ENCODE measurements at places on chromosomes 1 and 21. TPM values are rescaled to one million over a fixed set of nuclear protein-coding genes. Genes with fewer than 3 reads are reported as not detected.

DNA sequence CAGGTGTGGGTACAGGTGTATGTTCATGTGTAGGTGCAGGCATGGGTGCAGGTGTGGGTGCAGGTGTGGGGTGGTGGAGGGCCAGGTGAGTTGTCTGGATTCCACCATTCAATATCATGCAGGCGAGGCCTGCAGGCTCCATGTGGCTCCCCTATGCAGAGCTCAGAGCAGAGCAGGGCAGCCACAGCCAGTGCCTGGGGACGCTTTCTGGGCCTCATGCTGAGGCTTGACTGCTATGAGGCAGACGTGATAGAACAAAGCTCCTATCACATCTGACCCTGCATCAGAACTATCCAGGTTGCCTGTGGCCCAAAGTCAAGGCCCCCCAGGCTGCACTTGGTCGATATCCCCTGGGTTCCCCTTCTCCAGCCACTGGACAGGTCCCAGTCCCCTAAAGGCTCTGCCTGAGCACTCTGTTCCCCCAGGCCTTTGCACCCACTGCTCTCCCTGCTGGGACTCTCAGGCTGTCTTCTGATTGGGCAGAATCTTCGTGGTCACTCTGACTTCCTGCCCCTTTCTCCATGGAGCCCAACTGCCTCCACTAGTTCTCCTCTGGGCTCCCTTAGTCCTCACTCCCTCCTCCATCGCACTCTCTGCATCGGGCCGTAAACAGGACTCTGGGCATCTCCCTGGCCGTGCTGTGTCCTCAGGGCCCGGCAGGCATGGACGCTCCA, 78.6 kb upstream of the ACTL8 start:
- H3K36me3 ChIP-seq = peaks cover 37% of the 10 kb centered on the region
- no peak for DNase-seq
- no peak overlapping the region for H3K4me3 ChIP-seq
- no peaks in the 10 kb centered on the region for H3K27me3 ChIP-seq
- H3K27ac ChIP-seq = no peak overlapping the region

GRCh38 chr1:6803357-6803756, 18.1 kb downstream of the CAMTA1 start:
- no peak overlapping the region for H3K27ac ChIP-seq
- no peaks in the 10 kb centered on the region for H3K27me3 ChIP-seq
- H3K4me3 ChIP-seq = no peak overlapping the region
- H3K4me1 ChIP-seq = peaks cover 28% of the 10 kb centered on the region

DNA sequence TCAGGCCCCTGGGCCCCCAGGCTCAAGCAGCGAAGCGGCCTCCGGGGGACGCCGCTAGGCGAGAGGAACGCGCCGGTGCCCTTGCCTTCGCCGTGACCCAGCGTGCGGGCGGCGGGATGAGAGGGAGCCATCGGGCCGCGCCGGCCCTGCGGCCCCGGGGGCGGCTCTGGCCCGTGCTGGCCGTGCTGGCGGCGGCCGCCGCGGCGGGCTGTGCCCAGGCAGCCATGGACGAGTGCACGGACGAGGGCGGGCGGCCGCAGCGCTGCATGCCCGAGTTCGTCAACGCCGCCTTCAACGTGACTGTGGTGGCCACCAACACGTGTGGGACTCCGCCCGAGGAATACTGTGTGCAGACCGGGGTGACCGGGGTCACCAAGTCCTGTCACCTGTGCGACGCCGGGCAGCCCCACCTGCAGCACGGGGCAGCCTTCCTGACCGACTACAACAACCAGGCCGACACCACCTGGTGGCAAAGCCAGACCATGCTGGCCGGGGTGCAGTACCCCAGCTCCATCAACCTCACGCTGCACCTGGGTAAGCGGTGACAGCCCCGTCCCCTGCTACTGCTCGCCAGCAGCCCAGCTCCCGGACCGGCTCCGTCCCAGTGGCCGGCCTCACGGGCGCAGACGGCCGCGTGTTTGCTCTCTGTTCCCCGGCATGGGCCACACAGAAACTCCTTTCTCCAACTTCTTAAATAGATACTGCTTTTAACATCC, 539 bp downstream of the LAMC1 start:
- H3K27me3 ChIP-seq = no peaks in the 10 kb centered on the region
- no peaks in the 10 kb centered on the region for H3K36me3 ChIP-seq

GRCh38 chr1:231162297-231162969, 575 bp downstream of the TRIM67 start:
- peak; percentile 5 for DNase-seq
- H3K27ac ChIP-seq = no peak overlapping the region
- H3K4me1 ChIP-seq = peaks cover 13% of the 10 kb centered on the region
- no peaks in the 10 kb centered on the region for H3K27me3 ChIP-seq

The COL16A1 gene
- total RNA-seq = 2.0 TPM

GRCh38 chr1:31230378-31230777, 9.3 kb downstream of the NKAIN1 start:
- no peak for DNase-seq
- no peaks in the 10 kb centered on the region for H3K36me3 ChIP-seq
- H3K27me3 ChIP-seq = peaks cover 1% of the 10 kb centered on the region
- H3K4me1 ChIP-seq = no peaks in the 10 kb centered on the region
- H3K27ac ChIP-seq = no peak overlapping the region
- H3K4me3 ChIP-seq = no peak overlapping the region

- no peak overlapping the region for H3K4me3 ChIP-seq
- no peak for DNase-seq
- H3K27ac ChIP-seq = no peak overlapping the region
- no peaks in the 10 kb centered on the region for H3K36me3 ChIP-seq
- no peaks in the 10 kb centered on the region for H3K4me1 ChIP-seq
Measured at GRCh38 chr1:176211396-176212165, 4.5 kb upstream of the COP1 start.

- no peak overlapping the region for H3K4me3 ChIP-seq
- no peak overlapping the region for H3K27ac ChIP-seq
- peaks cover 35% of the 10 kb centered on the region for H3K4me1 ChIP-seq
- DNase-seq = no peak
- H3K27me3 ChIP-seq = no peaks in the 10 kb centered on the region
- H3K36me3 ChIP-seq = peaks cover 2% of the 10 kb centered on the region
Measured at GRCh38 chr1:31639543-31639942, 5.1 kb downstream of the PEF1 start.

GRCh38 chr1:155178441-155179111, 4.9 kb downstream of the TRIM46 start:
- no peak overlapping the region for H3K27ac ChIP-seq
- DNase-seq = no peak
- peaks cover 40% of the 10 kb centered on the region for H3K4me1 ChIP-seq
- H3K36me3 ChIP-seq = no peaks in the 10 kb centered on the region
- H3K27me3 ChIP-seq = peaks cover 16% of the 10 kb centered on the region
- peak overlapping the region; percentile 50 for H3K4me3 ChIP-seq

GRCh38 chr1:6870086-6870485, 84.8 kb downstream of the CAMTA1 start:
- H3K27me3 ChIP-seq = no peaks in the 10 kb centered on the region
- no peak for DNase-seq
- H3K4me1 ChIP-seq = no peaks in the 10 kb centered on the region
- peaks cover 16% of the 10 kb centered on the region for H3K36me3 ChIP-seq
- no peak overlapping the region for H3K27ac ChIP-seq

GRCh38 chr1:151287341-151287699, 5.2 kb downstream of the ZNF687 start:
- H3K27me3 ChIP-seq = no peaks in the 10 kb centered on the region
- H3K27ac ChIP-seq = no peak overlapping the region

The CHI3L1 gene
- not detected for total RNA-seq

DNA sequence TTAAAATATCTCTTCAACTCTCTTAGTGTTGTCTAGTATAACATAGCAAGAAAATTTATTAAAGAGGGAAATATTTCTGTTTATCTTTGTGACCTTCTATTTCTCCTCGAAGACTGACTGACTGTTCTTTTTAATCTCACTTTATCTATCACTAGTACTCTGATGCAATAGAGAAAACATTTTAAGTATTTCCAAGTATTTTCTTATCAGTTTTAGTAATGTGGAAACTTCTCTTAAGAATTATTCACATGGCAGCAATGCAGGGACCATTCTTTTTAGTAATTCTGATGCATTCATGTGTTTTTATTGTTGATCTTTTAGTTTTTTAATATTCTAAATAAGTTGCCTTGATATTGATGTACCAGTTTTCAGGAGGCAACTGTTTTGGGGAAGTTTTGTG, 115.7 kb downstream of the NEK7 start:
- no peak for DNase-seq
- H3K4me1 ChIP-seq = no peaks in the 10 kb centered on the region
- H3K27ac ChIP-seq = no peak overlapping the region
- no peaks in the 10 kb centered on the region for H3K27me3 ChIP-seq

The CYP2J2 gene
- 1.1 TPM for total RNA-seq

- DNase-seq = peak; percentile 75
- H3K4me1 ChIP-seq = peaks cover 94% of the 10 kb centered on the region
- no peaks in the 10 kb centered on the region for H3K36me3 ChIP-seq
Measured at GRCh38 chr1:91835087-91835521, 50.8 kb downstream of the TGFBR3 start.

The RHCE gene
- total RNA-seq = not detected

DNA sequence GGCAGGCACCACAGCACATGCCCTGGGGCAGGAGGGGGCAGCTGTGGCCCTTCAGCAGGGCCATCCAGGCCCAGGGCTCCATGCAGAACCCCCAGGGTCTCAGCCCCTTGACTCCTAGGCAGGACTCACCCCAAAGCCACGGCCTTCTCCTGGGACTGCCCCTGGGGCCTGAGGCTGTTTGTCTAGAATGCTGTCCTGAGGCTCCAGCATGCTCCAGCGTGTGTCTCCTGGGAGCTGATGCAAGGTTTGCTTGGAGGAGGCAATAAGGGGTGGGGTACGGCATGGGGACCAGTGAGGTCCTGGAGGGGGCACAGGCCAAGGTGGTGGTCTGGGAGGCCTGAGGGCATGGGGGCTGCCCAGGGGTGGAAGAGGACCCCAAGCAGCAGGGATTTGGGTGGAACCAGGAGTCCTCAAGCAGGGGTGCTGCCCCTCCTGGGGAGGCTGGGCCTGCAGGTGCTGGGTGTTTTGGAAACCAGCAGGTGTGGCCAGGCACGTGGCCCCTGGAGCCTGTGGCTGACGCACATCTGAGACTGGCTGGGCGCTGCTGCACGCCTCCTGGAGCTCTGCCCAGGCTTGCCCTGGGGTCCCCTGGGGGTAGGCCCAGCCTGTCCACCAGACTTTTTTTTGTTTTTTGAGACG, 7.8 kb upstream of the CALML6 start:
- no peaks in the 10 kb centered on the region for H3K36me3 ChIP-seq
- H3K4me3 ChIP-seq = no peak overlapping the region
- no peak for DNase-seq
- peaks cover 16% of the 10 kb centered on the region for H3K27me3 ChIP-seq
- H3K4me1 ChIP-seq = peaks cover 45% of the 10 kb centered on the region

GRCh38 chr1:247849616-247850015, 7.4 kb upstream of the TRIM58 start:
- H3K36me3 ChIP-seq = no peaks in the 10 kb centered on the region
- no peak overlapping the region for H3K4me3 ChIP-seq
- H3K4me1 ChIP-seq = no peaks in the 10 kb centered on the region
- H3K27me3 ChIP-seq = no peaks in the 10 kb centered on the region

The MX2 gene
- 35.7 TPM for total RNA-seq

DNA sequence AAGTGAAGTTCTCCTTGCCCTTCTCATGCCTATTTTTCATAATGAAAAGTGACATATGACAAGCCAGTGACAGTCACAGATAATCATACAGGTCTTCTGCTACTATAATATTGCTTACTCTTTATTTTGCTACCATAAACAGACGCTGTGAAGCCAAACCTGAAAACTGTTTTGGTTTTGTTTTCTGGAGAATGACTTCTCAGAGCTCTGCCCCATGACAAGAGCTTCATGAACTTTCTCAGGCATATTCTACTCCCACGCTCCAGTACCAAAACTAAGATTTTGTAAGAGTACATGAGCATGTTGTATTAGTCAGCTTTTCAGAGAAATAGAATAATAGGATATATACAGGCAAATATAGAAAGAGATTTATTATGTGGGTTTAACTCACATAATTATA, 64.3 kb upstream of the VTCN1 start:
- no peak overlapping the region for H3K4me3 ChIP-seq
- no peaks in the 10 kb centered on the region for H3K36me3 ChIP-seq
- 0 out of 3 replicates have a peak, but pooled peaks cover 4% of the 10 kb centered on the region for H3K27me3 ChIP-seq
- no peaks in the 10 kb centered on the region for H3K4me1 ChIP-seq

The PDZK1IP1 gene
- total RNA-seq = 0.24 TPM

- H3K27ac ChIP-seq = no peak overlapping the region
- no peaks in the 10 kb centered on the region for H3K36me3 ChIP-seq
- H3K27me3 ChIP-seq = no peaks in the 10 kb centered on the region
- DNase-seq = no peak
Measured at GRCh38 chr1:168319691-168320090, 39.0 kb downstream of the TBX19 start.

DNA sequence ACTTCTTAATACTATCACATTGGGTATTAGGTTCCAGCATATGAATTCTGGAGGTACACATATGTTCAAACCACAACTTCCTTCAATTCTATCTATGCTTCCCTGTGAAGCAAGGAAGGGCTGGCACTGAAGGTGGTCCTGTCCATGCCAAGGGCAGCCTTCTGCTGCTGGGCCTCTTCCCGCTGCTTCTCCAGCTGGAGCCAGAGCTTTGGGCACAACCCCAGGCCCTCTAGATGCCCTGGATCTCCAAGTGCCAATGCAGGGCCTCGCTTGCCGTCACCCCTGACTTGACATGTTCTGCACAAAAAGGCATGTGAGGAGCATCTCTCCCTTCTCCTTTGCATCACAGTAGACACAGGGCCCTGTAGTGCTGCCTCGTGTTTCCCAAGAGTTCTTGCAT, 62.6 kb downstream of the STYXL2 start:
- H3K36me3 ChIP-seq = no peaks in the 10 kb centered on the region
- H3K4me1 ChIP-seq = no peaks in the 10 kb centered on the region
- no peak overlapping the region for H3K27ac ChIP-seq
- H3K27me3 ChIP-seq = 0 out of 2 replicates have a peak, but pooled peaks cover 1% of the 10 kb centered on the region
- no peak for DNase-seq

DNA sequence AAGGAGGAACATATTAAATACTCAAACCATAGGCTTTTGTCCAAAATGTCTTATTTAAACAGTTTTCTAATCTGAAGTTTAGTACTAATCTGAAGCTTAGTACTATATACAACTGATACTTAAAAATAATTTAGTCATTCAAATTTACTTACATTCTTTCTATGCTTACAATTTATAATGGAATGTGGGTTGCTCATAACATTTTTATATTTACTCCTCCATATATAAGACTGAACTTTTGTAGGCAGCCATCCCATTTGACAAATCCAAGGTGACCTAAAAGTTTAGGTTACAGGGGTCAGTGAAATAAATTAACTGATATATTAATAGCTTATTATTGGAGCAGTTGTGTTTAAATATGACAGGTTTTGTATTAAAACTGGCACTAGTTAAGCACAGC, 570.6 kb downstream of the DPYD start:
- H3K27ac ChIP-seq = no peak overlapping the region

- H3K27ac ChIP-seq = peak overlapping the region; percentile 96
- peak overlapping the region; percentile 88 for H3K4me3 ChIP-seq
- peaks cover 23% of the 10 kb centered on the region for H3K36me3 ChIP-seq
Measured at GRCh38 chr21:32611471-32611997, 643 bp downstream of the CFAP298 start.

All from HepG2 (cell line).